ENCODE measurements at places on chromosomes 3 and 15. TPM values are rescaled to one million over a fixed set of nuclear protein-coding genes. Genes with fewer than 3 reads are reported as not detected.

DNAH12 gene
- 0.06 TPM for total RNA-seq

IL20RB gene
- total RNA-seq: 3.6 TPM

- no peak for DNase-seq
Measured at GRCh38 chr15:78000091-78000926, 77.2 kb downstream of the TBC1D2B start.

DNA sequence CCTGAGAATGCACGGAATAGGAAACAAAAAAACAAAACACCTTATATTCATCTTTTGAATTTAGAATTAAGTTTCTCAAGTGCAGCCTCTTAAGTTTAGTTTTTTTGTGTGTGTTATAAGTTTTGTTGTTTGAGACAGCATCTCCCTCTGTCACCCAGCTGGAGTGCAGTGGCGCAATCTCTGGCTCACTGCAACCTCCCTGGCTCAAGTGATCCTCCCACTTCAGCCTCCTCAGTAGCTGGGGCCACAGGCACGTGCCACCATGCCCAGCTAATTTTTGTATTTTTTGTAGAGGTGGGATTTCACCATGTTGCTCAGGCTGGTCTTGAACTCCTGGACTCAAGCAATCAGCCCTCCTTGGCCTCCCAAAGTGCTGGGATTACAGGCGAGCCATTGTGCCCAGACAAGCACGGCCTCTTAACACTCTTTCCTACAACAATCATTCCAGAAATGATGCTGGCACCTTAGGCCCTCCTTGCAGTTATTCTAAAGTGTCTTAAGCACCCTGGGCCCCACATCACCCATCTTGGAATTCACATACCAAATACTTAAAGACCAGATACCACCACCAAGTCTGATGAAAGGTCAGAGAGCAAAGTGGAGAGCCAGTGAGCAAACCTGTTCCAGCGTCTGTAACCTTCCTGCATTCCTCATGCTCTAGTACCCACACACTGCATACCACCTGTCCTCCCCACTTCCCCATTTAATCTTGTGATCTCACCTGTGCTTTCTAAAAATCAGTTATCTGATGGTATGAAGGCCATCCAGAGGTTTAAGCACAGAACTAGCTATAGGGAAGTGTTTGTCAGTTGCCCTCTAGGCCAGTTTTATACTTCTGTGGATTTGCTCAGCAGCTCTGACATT is 6.9 kb upstream of the SPG11 start:
- no peak for DNase-seq

GABRA5 gene
- total RNA-seq: not detected

GRCh38 chr3:170257145-170257544 is 34.9 kb downstream of the PRKCI start:
- DNase-seq: no peak

DNA sequence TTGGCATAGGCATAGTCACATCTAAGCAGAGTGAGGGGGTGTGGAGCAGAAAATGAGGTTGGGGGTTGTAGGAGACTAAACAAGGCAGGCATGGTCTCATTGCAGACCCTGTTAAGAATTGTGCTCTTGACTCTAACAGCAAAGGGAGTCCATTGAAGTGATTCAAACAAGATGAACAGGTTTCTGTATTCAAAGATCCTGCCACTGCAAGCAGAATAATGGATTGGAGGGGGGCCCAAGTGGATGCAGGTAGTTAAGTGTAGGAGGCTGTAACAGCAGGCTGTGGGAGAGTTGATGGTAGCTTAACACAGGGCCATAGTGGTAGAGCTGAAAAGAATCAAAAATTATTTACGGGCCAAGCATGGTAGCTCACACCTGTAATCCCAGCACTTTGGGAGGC is 34.4 kb downstream of the CASR start:
- no peak for DNase-seq

OR5H6 gene
- not detected for total RNA-seq

DNA sequence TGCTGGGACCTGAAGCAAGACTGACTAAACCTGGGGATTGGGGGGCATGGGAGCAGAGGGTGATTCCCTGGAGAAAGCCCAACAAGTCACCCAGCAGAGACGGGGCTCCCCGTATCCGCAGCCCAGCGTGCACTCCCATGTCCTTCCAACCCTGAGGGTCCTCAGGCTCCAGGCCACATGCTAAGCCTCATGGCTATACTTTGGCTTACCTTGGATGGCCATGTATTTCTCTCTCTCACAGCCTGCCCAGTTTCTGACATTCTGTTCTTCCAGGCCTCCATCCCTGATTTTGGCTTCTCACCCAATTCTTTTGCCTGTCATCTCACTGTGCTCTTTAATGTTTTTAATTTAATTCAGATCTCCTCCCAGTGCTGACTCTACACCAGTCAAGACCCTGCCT is 126.8 kb upstream of the CTDSPL start:
- no peak for DNase-seq

SSUH2 gene
- 0.45 TPM for total RNA-seq

- no peak for DNase-seq
Measured at GRCh38 chr3:49410846-49411534, 786 bp downstream of the RHOA start.

GRCh38 chr3:63937661-63938651 is 25.8 kb upstream of the SCAANT1 start:
- DNase-seq: no peak

GRCh38 chr3:66536791-66537190 is 36.0 kb upstream of the LRIG1 start:
- no peak for DNase-seq

DNA sequence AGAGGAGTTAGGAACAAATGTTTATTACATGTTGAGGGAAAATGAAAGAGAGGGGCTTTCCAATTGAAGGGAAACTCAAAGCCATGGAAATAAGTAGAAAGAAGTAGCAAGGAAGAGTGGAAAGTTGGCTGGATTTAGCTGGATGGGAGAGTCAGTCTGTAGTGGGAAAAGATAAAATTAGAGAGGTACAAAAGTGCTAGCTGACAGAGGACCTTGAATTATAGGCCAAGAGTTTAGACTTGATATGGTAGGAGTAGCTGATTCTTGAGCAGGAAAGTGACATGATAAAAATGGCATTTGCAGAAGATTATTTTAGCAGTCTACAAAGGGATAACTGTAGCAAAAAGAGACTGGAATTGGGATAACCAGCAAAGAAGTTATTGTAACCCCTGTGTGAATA is 425.8 kb downstream of the ROBO1 start:
- no peak for DNase-seq

CCNB2 gene
- 0.67 TPM for total RNA-seq

DNA sequence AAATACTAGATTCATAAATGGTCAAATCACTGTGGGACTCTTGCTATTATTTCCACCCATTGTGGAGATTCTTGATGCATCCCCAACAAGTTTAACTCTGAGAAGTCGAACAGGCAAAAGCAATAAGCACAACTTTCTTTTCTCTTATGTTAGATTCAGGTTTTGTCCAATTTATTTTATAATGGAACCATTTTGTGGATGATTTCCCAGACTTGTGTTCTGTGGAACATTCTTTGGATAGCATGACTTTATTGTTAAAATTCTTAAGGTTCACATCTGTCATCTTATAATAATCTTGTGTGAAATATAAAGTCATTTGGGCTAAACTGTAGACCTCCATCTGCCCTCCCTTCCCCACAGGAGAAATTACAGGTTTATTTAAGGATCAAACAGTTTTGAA is 213.7 kb downstream of the LPP start:
- no peak for DNase-seq

DNA sequence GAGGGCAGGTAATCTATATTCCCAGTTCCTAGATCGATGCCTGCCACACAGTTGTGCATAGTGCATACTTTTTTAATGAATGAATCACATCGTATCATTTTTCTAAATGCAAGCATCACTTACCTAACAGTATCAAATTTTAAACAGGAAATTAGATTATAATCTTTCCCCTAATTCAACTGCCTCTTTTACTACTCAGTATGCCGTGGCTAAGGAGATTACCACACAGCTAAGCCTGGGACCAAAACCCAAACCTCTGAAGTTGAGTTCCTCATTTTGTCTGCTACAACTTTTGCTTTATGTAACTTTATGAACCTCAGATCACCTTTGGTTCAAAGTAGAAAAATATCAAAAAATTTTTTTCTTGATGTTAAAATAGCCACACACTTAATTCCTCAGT is 53.2 kb upstream of the FNDC3B start:
- DNase-seq: no peak

- DNase-seq: no peak
Measured at GRCh38 chr3:98725352-98725751, 37.8 kb upstream of the ST3GAL6 start.

- DNase-seq: no peak
Measured at GRCh38 chr3:111723293-111724215, 128.4 kb upstream of the ZBED2 start.

LDHAL6B gene
- not detected for total RNA-seq

ZNF501 gene
- 3.1 TPM for total RNA-seq

- DNase-seq: no peak
Measured at GRCh38 chr3:55516392-55517030, 29.4 kb upstream of the WNT5A start.

GRCh38 chr3:177906578-177907229 is 629.5 kb upstream of the KCNMB2 start:
- DNase-seq: no peak

GABRR3 gene
- not detected for total RNA-seq

CADM2 gene
- total RNA-seq: 17.3 TPM

DNA sequence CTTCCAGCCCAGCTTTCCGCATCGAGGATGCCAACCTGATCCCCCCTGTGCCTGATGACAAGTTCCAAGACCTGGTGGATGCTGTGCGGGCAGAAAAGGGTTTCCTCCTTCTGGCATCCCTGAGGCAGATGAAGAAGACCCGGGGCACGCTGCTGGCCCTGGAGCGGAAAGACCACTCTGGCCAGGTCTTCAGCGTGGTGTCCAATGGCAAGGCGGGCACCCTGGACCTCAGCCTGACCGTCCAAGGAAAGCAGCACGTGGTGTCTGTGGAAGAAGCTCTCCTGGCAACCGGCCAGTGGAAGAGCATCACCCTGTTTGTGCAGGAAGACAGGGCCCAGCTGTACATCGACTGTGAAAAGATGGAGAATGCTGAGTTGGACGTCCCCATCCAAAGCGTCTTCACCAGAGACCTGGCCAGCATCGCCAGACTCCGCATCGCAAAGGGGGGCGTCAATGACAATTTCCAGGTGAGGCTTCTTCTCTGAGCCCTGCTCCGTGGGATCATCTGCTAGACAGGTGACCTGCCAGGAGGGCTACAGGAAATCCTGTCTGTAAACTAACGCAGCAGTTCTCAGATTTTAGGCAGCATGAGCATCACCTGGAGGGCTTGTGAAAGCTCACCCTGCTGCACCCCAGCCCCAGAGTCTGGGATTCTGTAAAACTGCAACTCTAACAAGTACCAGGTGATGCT is 1.6 kb downstream of the THBS1 start:
- DNase-seq: no peak

PPP1R14D gene
- total RNA-seq: not detected

LRTM1 gene
- not detected for total RNA-seq

P2RY1 gene
- 4.3 TPM for total RNA-seq

DNA sequence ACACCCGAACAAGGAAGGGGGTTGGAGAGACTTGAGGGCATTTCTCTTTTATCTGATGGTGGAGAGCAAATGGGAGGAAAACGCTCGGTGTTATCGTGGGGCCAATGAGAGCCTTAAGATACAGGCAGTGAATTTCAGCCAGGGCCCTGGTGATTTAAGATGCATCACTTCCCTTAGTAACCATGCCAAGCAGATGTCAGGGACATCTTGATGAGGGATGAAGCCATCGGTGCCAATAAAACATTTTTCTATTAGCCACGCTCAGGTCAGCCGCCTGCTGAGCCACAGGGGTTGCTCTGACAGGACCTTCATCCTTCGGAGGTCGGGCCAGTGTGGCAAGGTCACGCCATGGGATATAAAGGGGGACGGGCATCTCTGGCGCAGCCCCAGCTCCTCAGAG is 10.6 kb downstream of the IQSEC1 start:
- no peak for DNase-seq

- DNase-seq: no peak
Measured at GRCh38 chr3:134799393-134799792, 4.3 kb downstream of the EPHB1 start.

UCN2 gene
- not detected for total RNA-seq

GRCh38 chr3:113166719-113167492 is 44.5 kb upstream of the BOC start:
- no peak for DNase-seq

- no peak for DNase-seq
Measured at GRCh38 chr15:89395031-89395430, 60.4 kb upstream of the POLG start.

GRCh38 chr3:113222451-113223086 is 11.2 kb downstream of the BOC start:
- DNase-seq: no peak

DNA sequence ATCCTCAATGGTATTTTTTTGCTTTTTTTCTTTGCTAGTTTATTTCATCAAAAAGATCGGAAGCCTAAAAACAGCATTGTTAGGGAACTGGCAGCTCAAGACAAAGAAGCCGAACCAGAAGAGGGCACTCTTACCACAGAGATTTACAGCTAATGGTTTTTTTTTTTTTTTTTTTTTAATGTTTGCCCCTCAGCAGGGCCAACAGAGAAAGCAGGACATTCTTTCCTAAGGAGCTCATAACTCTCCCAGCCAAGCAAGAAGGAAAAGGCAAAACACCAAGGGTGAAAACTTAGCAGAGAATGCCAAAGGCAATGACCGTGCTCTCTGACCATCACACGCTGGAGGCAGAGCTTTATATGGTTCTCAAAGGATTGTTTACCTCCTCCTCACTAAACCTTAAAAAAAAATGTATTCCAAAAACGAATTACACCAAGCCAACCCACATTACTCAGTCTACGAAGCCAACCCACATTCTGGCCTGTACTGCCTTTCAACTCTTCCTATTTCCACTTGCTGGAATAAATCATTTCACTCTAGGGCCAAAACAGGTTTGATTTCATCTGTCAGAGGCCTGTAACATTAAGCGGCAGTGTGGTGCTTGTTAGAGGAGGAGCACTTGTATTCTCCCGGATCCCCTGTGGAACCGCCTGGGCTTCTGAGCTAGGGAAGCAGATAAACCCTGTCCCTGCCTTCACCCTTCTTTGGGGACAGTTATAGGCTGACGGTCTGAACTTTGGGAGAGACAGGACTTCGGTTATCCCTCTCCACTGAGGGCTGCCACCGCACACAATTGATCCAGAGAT is 35.6 kb upstream of the GYG1 start:
- no peak for DNase-seq

GRCh38 chr3:113270068-113270467 is 58.7 kb downstream of the BOC start:
- no peak for DNase-seq

TRPM7 gene
- total RNA-seq: 41.1 TPM

GRCh38 chr3:195101001-195101583 is 169.9 kb downstream of the XXYLT1 start:
- DNase-seq: no peak

All from mesenteric fat pad (tissue), 1 donor.